Gastrocnemius medialis (tissue), 4 donors: ENCODE measurements at places on chromosomes 12 and 14. TPM values are rescaled to one million over a fixed set of nuclear protein-coding genes. Genes with fewer than 3 reads are reported as not detected.

DNA sequence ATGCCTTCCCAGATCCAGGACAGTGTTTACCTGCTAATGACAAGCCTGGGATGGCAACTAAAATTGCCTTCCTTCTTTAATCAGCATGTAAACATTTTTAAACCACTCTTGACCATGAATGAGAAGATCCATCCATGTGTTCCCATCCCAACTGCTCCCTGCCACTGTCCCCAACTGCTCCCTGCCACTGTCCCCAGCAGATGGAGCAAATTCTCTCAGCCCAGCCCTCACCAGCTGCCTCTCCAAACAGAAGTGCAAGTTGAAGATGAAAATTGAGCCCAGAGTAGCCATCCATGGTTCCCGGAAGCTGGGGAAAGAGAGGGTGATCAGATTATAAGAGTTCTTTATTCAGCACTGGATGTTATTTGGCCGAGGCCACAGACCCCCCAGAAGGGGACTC is 133.1 kb downstream of the SLC15A4 start:
- H3K36me3 ChIP-seq, result no peaks in the 10 kb centered on the region
- H3K27ac ChIP-seq, result no peak overlapping the region
- H3K27me3 ChIP-seq, result no peaks in the 10 kb centered on the region
- no peaks in the 10 kb centered on the region for H3K4me1 ChIP-seq

GRCh38 chr14:60756847-60757246 is 22.3 kb downstream of the MNAT1 start:
- peaks cover 60% of the 10 kb centered on the region for H3K4me1 ChIP-seq
- H3K4me3 ChIP-seq, result no peak overlapping the region
- H3K27me3 ChIP-seq, result no peaks in the 10 kb centered on the region
- no peaks in the 10 kb centered on the region for H3K36me3 ChIP-seq
- DNase-seq, result no peak

The MYF6 gene
- total RNA-seq, result 335 TPM

The PLCZ1 gene
- total RNA-seq, result not detected

DNA sequence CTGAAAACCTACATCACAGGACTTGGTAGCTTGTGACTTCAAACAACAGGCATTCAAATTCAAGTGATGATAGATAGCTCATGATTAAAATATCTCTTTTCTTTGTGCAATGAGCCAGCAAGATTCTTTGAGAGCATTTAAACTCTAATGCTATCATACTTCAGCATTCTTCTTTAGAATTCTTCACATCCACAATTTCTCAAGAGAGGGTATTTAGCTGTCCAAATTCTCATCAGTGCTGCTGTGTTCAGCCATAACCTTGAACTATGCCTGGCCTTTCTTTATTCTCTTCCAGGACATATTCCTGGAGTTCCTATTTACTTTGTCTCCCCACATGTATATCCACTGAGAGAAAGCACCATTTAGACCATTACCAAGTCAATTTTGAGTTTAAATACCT is 321.1 kb downstream of the EGLN3 start:
- H3K4me1 ChIP-seq, result no peaks in the 10 kb centered on the region
- no peak overlapping the region for H3K4me3 ChIP-seq
- H3K27ac ChIP-seq, result no peak overlapping the region
- no peaks in the 10 kb centered on the region for H3K36me3 ChIP-seq

The NID2 gene
- total RNA-seq, result 4.9 TPM

The KRT75 gene
- total RNA-seq, result not detected

GRCh38 chr14:92656306-92657081 is 91.9 kb downstream of the LGMN start:
- peak overlapping the region; percentile 54 for H3K27ac ChIP-seq
- no peak for DNase-seq
- H3K27me3 ChIP-seq, result no peaks in the 10 kb centered on the region
- H3K36me3 ChIP-seq, result no peaks in the 10 kb centered on the region
- H3K4me3 ChIP-seq, result no peak overlapping the region

The SOX5 gene
- total RNA-seq, result 9.6 TPM

- no peak for DNase-seq
- no peak overlapping the region for H3K4me3 ChIP-seq
- no peaks in the 10 kb centered on the region for H3K27me3 ChIP-seq
Measured at GRCh38 chr12:69922999-69923398, 98.0 kb downstream of the MYRFL start.

The PTCSC3 gene
- total RNA-seq, result not detected

DNA sequence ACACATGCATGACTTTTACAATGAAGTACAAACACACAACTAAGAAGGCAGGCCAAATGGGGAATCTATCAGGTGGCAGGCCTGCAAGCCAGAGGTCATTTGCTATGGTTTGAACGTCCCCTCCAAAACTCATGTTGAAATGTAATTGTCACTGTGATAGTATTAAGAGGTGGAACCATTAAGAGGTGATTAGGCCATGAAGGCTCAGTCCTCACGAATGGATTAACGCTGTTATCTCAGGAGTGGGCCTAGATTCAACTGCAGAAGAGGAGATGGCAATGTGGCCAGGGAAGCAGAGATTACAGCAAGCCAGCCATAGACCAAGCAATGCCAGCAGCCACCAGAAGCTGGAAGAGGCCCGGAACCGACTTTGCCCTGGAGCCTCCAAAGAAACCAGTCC is 13.5 kb upstream of the ACTR6 start:
- no peaks in the 10 kb centered on the region for H3K36me3 ChIP-seq
- no peaks in the 10 kb centered on the region for H3K4me1 ChIP-seq
- no peak for DNase-seq
- no peak overlapping the region for H3K27ac ChIP-seq
- no peak overlapping the region for H3K4me3 ChIP-seq
- no peaks in the 10 kb centered on the region for H3K27me3 ChIP-seq

DNA sequence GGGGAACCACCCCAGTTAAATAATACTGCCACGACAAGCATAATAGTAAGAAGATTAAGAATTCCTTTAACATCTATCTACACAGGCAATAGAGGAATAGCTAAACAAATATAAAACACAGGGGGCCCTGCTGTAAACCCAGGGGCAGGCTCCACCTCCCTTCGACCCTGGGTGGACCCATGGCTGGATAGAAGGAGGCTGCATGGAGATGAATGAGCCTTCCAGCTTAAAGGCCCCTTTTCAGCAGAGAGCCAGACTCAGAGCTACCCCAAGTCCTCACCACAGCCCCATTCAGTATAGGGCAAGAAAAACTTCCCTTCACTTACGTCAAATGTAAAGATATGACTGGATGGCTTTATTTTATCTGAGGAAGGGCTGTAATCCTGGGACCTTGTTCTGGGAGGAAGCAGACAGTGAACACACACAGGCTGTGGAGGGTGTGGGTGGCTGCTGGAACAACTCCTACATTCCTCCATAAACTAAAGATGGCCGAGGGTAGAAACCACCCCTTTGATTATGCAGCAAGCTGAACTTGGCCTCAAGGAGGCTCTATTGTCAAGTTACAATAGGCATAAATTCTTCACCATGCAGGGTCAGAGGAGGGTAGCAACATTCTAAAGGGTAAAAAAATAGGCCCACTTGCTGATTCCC is 30.4 kb downstream of the NUAK1 start:
- no peak overlapping the region for H3K27ac ChIP-seq
- H3K4me1 ChIP-seq, result peaks cover 69% of the 10 kb centered on the region
- DNase-seq, result no peak
- H3K27me3 ChIP-seq, result no peaks in the 10 kb centered on the region
- H3K4me3 ChIP-seq, result no peak overlapping the region
- no peaks in the 10 kb centered on the region for H3K36me3 ChIP-seq

The SLC4A8 gene
- 0.05 TPM for total RNA-seq

GRCh38 chr12:29796823-29797263 is 13.1 kb upstream of the TMTC1 start:
- peaks cover 22% of the 10 kb centered on the region for H3K4me1 ChIP-seq
- H3K4me3 ChIP-seq, result peak overlapping the region; percentile 26
- peak overlapping the region; percentile 29 for H3K27ac ChIP-seq
- peak; percentile 45 for DNase-seq
- no peaks in the 10 kb centered on the region for H3K27me3 ChIP-seq

The IFI27 gene
- 179 TPM for total RNA-seq

DNA sequence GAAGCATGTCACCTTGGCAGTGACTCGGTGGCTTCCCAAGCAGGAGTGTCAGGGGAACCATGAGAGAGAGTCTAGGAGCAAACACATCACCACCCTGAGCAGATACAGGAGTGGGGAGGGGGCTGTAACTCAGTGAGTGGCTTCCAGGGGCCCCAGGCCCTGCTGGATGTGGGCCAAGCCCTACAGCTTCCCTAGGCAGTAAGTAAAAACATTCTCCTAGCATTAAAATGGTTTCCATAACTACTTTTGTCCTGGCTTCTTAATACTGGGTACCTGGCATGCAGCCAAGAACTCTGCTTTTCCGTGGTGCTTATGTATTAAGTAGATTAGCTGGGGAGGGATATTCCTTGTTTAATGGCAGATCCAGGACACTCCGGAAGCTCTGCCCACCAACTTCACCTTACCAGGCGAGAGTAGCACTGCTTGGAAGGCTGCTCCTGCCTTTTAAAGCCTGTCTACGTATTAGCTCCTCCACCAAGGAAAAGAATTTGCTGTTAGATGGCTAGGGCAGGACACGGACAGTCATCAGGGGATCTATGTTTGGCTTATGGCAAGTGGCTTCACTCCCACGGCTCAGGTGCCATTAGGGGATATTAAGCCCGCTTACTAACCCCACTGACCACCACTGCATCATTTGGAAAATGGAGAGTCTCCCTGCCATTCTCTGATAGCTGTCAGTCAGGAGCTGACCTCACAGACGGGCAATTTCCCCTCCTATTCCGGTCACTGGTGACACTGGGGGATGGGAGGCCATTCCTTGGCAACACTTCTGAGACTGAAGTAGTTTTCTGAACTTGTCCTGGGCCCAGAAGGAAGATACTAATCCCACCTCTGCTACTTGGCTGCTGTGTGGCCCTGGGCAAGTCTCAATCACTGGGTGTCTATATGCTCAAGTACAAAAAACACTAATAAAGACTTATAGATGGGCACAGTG is 22.8 kb downstream of the OTUB2 start:
- H3K36me3 ChIP-seq, result peaks cover 66% of the 10 kb centered on the region
- H3K4me3 ChIP-seq, result no peak overlapping the region
- no peaks in the 10 kb centered on the region for H3K27me3 ChIP-seq
- no peak for DNase-seq
- peaks cover 18% of the 10 kb centered on the region for H3K4me1 ChIP-seq
- H3K27ac ChIP-seq, result no peak overlapping the region

DNA sequence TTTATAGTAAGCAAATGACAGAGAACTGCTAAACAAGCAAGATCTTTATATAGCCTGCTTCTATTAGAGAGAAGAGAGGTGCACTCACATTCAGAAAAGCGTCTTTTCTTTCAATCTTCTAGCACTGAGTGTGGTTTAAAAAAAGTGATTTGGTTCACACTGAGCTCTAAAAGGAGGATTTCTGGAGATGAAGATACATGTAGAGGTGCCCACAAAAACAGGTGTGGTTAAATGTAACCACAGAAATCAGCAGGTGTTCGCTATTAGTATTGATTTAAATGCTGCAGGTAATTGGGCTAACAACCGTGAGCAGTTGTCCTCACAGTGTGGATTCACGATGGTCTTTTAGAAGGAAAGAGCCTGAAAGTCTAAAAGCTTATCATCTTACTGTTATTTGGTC is 10.7 kb downstream of the PKP2 start:
- no peak for DNase-seq
- no peaks in the 10 kb centered on the region for H3K27me3 ChIP-seq
- H3K36me3 ChIP-seq, result no peaks in the 10 kb centered on the region
- H3K4me3 ChIP-seq, result no peak overlapping the region
- no peak overlapping the region for H3K27ac ChIP-seq

GRCh38 chr14:72512925-72513324 is 381.0 kb downstream of the DPF3 start:
- no peaks in the 10 kb centered on the region for H3K27me3 ChIP-seq
- no peak for DNase-seq
- H3K36me3 ChIP-seq, result no peaks in the 10 kb centered on the region

DNA sequence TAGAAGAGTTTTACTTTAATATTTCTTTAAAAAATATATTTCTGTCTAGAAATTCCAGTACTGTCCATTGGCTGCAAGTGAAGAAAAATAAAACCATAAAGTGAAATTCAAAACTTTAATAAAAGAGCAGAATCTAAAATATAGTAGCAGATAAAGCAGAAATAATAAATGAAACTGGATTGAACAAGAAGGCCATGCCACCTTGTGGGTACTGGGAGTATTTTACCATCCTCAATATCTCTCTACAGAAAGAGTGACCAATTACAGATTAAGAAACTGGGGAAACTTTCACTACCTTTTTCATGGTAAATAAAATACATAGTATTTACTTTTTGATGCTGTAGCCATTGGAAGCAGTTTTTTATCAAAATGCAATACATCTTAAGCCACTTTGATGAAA is 220.5 kb downstream of the BCAT1 start:
- DNase-seq, result no peak
- H3K27me3 ChIP-seq, result no peaks in the 10 kb centered on the region
- no peak overlapping the region for H3K4me3 ChIP-seq
- no peaks in the 10 kb centered on the region for H3K4me1 ChIP-seq
- H3K27ac ChIP-seq, result no peak overlapping the region

The GPR84 gene
- 0.51 TPM for total RNA-seq

- H3K27ac ChIP-seq, result no peak overlapping the region
- no peaks in the 10 kb centered on the region for H3K36me3 ChIP-seq
- no peak overlapping the region for H3K4me3 ChIP-seq
- no peak for DNase-seq
Measured at GRCh38 chr12:28237423-28237822, 47.2 kb downstream of the CCDC91 start.

GRCh38 chr12:125187148-125187745 is 122.0 kb downstream of the AACS start:
- peaks cover 17% of the 10 kb centered on the region for H3K4me1 ChIP-seq
- H3K27me3 ChIP-seq, result peaks cover 34% of the 10 kb centered on the region
- no peaks in the 10 kb centered on the region for H3K36me3 ChIP-seq
- H3K4me3 ChIP-seq, result peak overlapping the region; percentile 44

DNA sequence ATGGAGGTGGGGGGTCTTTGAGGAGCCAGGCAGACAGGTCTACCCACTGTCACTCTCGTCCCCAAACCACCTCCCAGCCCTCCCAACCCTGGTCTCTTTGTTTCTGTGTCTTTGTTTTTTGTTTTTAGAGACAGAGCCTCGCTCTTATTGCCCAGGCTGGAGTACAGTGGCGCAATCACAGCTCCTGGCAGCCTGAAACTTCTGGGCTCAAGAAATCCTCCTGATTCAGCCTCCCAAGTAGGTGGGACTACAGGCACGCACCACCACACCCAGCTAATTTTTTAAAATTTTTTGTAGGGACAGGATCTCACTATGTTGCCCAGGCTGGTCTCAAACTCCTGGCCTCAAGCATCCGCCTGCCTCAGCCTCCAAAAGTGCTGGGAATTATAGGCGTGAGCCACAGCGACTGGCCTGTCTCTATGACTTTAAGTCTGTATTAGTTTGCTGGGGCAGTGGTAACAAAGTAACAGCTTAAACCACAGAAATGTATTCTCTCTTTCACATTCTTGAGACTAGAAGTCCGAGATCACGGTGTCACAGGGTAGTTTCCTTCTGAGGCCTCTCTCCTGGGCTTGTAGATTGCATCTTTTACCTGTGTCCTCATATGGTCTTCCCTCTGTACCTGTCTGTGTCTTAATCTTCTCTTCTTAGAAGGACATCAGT is 26.1 kb downstream of the DTX1 start:
- no peak for DNase-seq
- H3K4me1 ChIP-seq, result no peaks in the 10 kb centered on the region
- H3K27me3 ChIP-seq, result peaks cover 33% of the 10 kb centered on the region
- no peaks in the 10 kb centered on the region for H3K36me3 ChIP-seq
- no peak overlapping the region for H3K4me3 ChIP-seq

GRCh38 chr14:32129124-32129523 is 52.0 kb downstream of the ARHGAP5 start:
- no peak overlapping the region for H3K4me3 ChIP-seq
- H3K36me3 ChIP-seq, result no peaks in the 10 kb centered on the region
- peaks cover 17% of the 10 kb centered on the region for H3K4me1 ChIP-seq
- no peak overlapping the region for H3K27ac ChIP-seq

The IRAK4 gene
- total RNA-seq, result 10.0 TPM

GRCh38 chr12:71465796-71466195 is 26.2 kb downstream of the LGR5 start:
- H3K4me3 ChIP-seq, result no peak overlapping the region
- no peaks in the 10 kb centered on the region for H3K4me1 ChIP-seq
- H3K27ac ChIP-seq, result peak overlapping the region; percentile 12
- peaks cover 9% of the 10 kb centered on the region for H3K36me3 ChIP-seq
- no peak for DNase-seq
- H3K27me3 ChIP-seq, result no peaks in the 10 kb centered on the region
